T-helper 22 cell (primary cell): ENCODE measurements at places on chromosomes 16 and 17.
A peak's percentile ranks its signal among the peaks of the same experiment; 100 is the strongest.

DNA sequence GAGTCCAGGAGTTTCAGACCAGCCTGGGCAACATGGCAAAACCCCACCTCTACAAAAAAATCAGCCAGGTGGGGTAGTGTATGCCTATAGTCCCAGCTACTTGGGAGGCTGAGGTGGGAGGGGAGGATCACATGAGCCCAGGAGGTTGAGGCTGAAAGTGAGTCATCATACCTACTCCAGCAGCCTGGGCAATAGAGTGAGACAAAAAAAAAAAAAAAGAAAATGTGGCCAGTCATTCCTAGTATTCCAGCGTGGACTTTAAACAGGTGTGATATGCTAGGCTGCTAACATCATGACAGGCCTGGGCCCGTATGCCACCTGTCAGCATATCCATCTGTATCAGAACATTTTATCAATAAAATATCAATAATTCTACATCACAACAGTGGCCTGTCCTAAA, 143.3 kb downstream of the AATF start:
- no peak for DNase-seq

DNA sequence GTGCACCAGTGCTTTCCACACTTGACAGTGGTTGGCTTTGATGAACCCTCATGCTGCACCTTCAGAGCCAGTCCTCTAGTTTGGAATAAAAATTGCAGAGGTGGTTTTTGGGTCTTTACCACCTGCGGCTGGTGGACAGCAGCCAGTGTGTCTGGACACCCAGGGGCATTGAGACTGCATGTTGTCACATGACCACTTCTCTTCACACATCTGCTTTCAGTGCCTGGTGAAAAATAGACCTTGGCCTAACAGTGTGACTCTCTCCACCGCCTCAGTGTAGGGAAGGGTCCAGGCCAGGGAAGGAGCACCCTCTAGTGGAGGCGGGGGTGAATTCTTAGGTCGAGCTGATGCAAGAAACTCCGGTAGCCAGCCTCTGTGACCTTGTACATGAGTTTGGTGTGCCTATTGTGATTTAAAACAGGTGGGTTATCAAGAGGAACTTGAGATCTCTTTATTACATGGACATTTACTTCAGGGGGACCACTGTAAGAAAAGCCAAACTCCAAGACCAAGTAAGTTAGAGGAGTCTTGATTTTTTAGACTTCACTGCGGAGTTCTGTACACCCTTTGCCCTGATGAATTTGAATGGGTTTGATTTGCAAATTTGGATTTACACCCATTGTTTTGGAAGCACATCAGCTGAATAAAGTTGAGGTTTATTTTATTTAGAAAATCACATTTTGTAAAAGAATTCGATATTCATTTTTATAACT, 17.9 kb downstream of the GOSR2 start:
- DNase-seq: peak; percentile 3

- no peak for DNase-seq
These were observed 13.3 kb upstream of the CSNK2A2 start for GRCh38 chr16:58211245-58211644.

DNA sequence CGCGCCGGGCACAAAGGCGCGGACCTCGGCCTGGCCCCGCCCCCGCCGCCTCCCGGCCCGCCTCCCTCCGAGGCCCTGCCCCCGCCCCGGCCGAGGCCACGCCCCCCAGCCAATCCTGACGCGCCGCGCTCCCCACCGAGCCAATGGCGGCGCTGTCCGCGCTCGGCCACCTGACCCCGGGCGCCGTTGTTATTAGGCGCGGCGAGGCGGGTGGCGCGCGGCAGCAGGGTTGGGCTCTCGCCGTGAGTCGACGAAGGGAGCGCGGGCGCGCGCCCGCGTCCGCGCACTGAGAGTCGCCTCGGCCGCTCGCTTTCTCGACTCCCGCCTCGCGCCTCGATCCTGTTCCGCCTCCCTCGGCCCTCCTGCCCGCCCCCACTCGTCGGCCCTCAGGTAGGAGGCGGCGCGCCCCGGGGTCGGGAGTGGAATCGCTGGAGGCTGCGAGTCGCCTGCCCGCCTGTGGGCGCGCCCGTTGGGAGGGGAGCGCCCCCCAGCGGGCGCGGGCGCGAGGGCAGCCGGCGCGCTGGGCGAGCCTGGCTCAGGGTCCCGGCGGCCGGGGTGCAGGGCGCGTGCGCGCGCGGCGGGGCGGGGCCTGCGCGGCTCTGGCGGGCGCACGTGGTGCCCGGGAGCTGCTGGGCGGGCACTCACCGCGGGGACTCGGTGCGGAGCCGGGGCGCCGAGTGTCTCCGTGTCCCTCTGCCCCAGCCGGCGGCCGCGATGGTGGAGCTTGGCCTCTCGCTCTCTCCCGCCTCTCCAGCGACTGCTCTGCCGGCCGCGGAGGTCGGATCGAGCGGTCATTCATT, 405 bp upstream of the CBLN1 start:
- no peak for DNase-seq

DNA sequence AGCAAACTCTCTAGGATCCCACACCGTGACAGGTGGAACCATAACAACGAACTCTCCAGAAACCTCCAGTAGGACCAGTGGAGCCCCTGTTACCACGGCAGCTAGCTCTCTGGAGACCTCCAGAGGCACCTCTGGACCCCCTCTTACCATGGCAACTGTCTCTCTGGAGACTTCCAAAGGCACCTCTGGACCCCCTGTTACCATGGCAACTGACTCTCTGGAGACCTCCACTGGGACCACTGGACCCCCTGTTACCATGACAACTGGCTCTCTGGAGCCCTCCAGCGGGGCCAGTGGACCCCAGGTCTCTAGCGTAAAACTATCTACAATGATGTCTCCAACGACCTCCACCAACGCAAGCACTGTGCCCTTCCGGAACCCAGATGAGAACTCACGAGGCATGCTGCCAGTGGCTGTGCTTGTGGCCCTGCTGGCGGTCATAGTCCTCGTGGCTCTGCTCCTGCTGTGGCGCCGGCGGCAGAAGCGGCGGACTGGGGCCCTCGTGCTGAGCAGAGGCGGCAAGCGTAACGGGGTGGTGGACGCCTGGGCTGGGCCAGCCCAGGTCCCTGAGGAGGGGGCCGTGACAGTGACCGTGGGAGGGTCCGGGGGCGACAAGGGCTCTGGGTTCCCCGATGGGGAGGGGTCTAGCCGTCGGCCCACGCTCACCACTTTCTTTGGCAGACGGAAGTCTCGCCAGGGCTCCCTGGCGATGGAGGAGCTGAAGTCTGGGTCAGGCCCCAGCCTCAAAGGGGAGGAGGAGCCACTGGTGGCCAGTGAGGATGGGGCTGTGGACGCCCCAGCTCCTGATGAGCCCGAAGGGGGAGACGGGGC, 1.3 kb downstream of the SPN start:
- DNase-seq: peak; percentile 29

DNA sequence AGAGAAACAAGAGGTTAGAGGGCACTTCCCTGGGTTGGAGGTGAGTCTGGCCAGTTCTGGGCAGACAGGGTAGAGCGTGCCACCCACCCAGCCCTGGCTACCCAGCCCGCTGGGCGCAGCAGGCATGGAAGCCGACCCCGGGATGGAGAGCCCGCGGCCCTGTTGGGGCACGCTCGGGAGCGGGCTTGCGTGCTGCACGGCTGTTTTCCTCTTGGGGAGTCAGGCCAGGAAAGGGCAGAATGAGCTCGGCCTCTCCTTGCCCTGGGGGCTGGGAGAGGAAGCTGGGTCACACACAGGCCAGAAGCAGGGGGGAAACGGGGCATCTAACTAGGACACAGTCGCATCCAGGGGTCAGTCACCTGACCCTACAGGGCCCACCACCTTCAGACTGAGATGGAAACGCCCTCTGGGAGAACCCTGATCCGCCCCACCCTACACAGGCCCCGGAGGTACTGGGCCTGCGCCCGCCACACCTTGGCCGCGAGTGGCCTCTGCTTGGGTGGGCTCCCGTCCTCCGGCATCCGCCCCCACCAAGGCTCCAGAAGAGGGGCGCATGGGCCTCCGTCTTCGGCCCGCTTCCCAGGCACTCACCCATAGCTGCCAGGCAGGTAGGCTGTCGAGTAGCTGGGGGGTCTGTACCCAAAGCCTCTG, 1.2 kb downstream of the SOX15 start:
- no peak for DNase-seq

GRCh38 chr16:78894886-78895285, 705.7 kb downstream of the MAF start:
- peak; percentile 13 for DNase-seq
